AG10803 (cell line): ENCODE measurements at places on chromosomes 5 and 9.

GRCh38 chr5:143409926-143410325, 6.4 kb upstream of the NR3C1 start:
- no peak for DNase-seq

GRCh38 chr5:131068893-131069643, 96.0 kb downstream of the HINT1 start:
- DNase-seq, result no peak

DNA sequence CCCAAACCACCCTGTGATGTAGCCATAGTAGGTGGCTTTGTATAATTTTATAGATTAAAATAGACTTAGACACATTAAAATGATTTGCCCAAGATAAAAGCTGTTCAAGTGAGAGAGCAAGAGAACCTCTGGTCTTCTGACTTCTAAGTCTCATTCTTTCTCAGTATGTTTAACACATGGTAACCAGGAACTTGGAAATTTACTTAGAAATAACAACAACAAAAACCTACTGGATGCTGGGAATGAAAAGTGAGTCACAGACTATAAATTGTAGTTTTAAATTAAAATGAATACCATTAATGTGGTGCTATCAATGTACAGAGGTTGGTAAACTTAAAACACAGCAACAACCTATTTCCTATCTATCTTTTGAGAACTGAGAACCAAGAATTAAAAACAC, 30.4 kb downstream of the HMGCR start:
- DNase-seq, result peak; percentile 37

GRCh38 chr5:149707097-149707496, 23.0 kb upstream of the PPARGC1B start:
- no peak for DNase-seq

- no peak for DNase-seq
Observed at GRCh38 chr9:93910598-93910997, 44.6 kb downstream of the BARX1 start.

GRCh38 chr5:105503950-105504349, 1941.4 kb upstream of the NUDT12 start:
- DNase-seq, result no peak

GRCh38 chr5:6302684-6303083, 75.7 kb downstream of the MED10 start:
- no peak for DNase-seq

GRCh38 chr5:136799806-136800372, 434.5 kb upstream of the TRPC7 start:
- no peak for DNase-seq

- DNase-seq, result no peak
Observed at GRCh38 chr9:133235549-133236222, 26.6 kb upstream of the OBP2B start.

- no peak for DNase-seq
Observed at GRCh38 chr5:72171667-72172066, 64.4 kb downstream of the MAP1B start.
